Aortic smooth muscle cell (primary cell): ENCODE measurements at places on chromosomes 11 and 22. TPM values are rescaled to one million over a fixed set of nuclear protein-coding genes. Genes with fewer than 3 reads are reported as not detected.

The DUSP8 gene
- 0.40 and 0.62 TPM in 2 replicates for total RNA-seq

The OR10D3 gene
- not detected in 2 replicates for total RNA-seq

The ZFPL1 gene
- 32.7 and 35.9 TPM in 2 replicates for total RNA-seq

The OR56A5 gene
- not detected in 2 replicates for total RNA-seq

The SLC35E4 gene
- 15.2 and 18.9 TPM in 2 replicates for total RNA-seq

The DDX6 gene
- 106 and 132 TPM in 2 replicates for total RNA-seq

The A4GALT gene
- total RNA-seq, result 33.6 and 39.3 TPM in 2 replicates

The LIF gene
- 13.5 and 49.1 TPM in 2 replicates for total RNA-seq

The OR51E2 gene
- not detected in 2 replicates for total RNA-seq

The RAG2 gene
- not detected in 2 replicates for total RNA-seq

The SYT12 gene
- total RNA-seq, result 0.25 and 1.6 TPM in 2 replicates

The TTC36 gene
- total RNA-seq, result 0.26 and 0.37 TPM in 2 replicates

The RNF121 gene
- total RNA-seq, result 27.7 and 31.6 TPM in 2 replicates

The CD6 gene
- under 0.01 TPM in 1 of 2 replicates, not detected in the other for total RNA-seq

The SMTNL1 gene
- total RNA-seq, result not detected in 2 replicates

The FOLH1 gene
- 0.13 and 0.62 TPM in 2 replicates for total RNA-seq

The SAA2 gene
- total RNA-seq, result not detected in 2 replicates

The C11orf52 gene
- 0.40 and 1.1 TPM in 2 replicates for total RNA-seq

The DMC1 gene
- 3.2 and 3.4 TPM in 2 replicates for total RNA-seq

The SCN2B gene
- total RNA-seq, result not detected in 2 replicates

The TCN1 gene
- under 0.01 TPM in 1 of 2 replicates, not detected in the other for total RNA-seq

The NOX4 gene
- 0.56 and 0.79 TPM in 2 replicates for total RNA-seq

The DYNC2H1 gene
- total RNA-seq, result 46.6 and 56.0 TPM in 2 replicates

The IGF2 gene
- under 0.01 TPM in 1 of 2 replicates, not detected in the other for total RNA-seq

The CRYBA4 gene
- total RNA-seq, result not detected in 2 replicates

The EIF3D gene
- 265 and 306 TPM in 2 replicates for total RNA-seq

The OR5P2 gene
- total RNA-seq, result not detected in 2 replicates

The KCNQ1 gene
- total RNA-seq, result not detected in 2 replicates

The FXYD2 gene
- not detected in 2 replicates for total RNA-seq

The ANO1 gene
- total RNA-seq, result 3.8 and 16.4 TPM in 2 replicates

The RFPL1 gene
- total RNA-seq, result not detected in 2 replicates

The F2 gene
- not detected in 2 replicates for total RNA-seq

The SEPTIN3 gene
- not detected in 2 replicates for total RNA-seq

The MS4A2 gene
- total RNA-seq, result not detected in 2 replicates

The CCDC87 gene
- 0.26 and 0.44 TPM in 2 replicates for total RNA-seq

The CASP4 gene
- total RNA-seq, result 166 and 167 TPM in 2 replicates

The TESMIN gene
- total RNA-seq, result 0.13 and 0.75 TPM in 2 replicates

The OR8G1 gene
- not detected in 2 replicates for total RNA-seq

The GTSE1 gene
- 3.3 and 5.4 TPM in 2 replicates for total RNA-seq

The BAIAP2L2 gene
- total RNA-seq, result 2.0 and 2.2 TPM in 2 replicates

The PARVG gene
- total RNA-seq, result 0.06 and 0.13 TPM in 2 replicates

The GAB4 gene
- total RNA-seq, result not detected in 2 replicates

The SYT8 gene
- 0.26 TPM in 1 of 2 replicates, not detected in the other for total RNA-seq

The APOA4 gene
- total RNA-seq, result not detected in 2 replicates

The GPR83 gene
- total RNA-seq, result under 0.01 and 0.26 TPM in 2 replicates

The PKDREJ gene
- under 0.01 and 0.06 TPM in 2 replicates for total RNA-seq

The GGTLC2 gene
- total RNA-seq, result not detected in 2 replicates

The CHRM1 gene
- not detected in 2 replicates for total RNA-seq

The KRTAP5-9 gene
- total RNA-seq, result not detected in 2 replicates

The THRSP gene
- total RNA-seq, result not detected in 2 replicates

The CSF2RB gene
- total RNA-seq, result 0.81 and 1.5 TPM in 2 replicates

The PTGDR2 gene
- total RNA-seq, result 0.06 TPM in 1 of 2 replicates, not detected in the other

The MYO7A gene
- total RNA-seq, result 0.26 and 0.44 TPM in 2 replicates

The LMO1 gene
- total RNA-seq, result not detected in 2 replicates

The B4GALNT4 gene
- total RNA-seq, result under 0.01 and 0.06 TPM in 2 replicates

The RCOR2 gene
- 1.1 and 2.0 TPM in 2 replicates for total RNA-seq

The APOBEC3C gene
- total RNA-seq, result 8.3 and 12.8 TPM in 2 replicates

The VPREB1 gene
- not detected in 2 replicates for total RNA-seq

The OR5B21 gene
- total RNA-seq, result not detected in 2 replicates
